ENCODE measurements at places on chromosomes 11 and 22. TPM values are rescaled to one million over a fixed set of nuclear protein-coding genes. Genes with fewer than 3 reads are reported as not detected.

Gene PPP2R1B
- total RNA-seq, result 64.2 TPM

DNA sequence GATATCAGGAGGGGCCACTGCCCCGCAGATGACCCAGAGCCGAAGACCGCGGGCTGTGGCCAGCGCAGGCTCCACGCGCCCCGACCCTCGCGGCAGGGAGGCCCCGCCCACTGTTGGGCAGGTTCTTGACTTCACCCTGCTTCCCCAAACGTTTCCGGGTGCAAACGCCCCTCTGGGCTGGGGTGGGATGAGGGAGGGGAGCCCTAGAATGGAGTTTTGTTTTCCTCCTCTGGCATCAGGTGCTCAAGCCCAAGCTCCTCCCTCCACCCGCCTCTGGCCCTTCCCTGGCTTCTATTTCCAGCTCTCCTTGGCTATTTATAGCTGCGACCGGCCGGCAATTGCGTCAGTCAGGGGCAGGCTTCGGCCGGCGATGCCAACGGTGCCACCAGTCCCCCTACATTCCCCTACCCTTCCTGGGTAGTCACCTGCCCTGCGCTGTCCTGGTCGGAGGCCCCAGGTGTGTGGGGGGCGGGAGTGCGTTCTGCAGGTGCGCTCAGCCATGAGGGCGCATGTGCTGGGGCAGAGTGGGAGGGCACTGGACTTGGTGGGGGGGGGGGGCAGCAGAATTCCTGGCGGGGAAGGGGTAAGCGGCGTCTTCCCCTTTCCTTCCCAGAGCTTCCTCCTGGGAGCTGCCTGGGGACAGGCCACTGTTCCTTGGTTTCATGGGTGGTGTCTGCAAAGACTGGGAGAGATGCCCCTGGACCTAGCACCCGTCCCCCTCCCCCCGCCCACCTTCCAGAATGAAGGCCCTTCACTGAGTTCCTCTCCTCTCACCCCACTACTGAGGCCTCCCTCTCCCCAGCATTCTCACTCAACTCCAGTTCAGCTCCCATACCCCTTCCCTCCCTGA, 23.6 kb downstream of the DUSP8 start:
- no peak for DNase-seq

DNA sequence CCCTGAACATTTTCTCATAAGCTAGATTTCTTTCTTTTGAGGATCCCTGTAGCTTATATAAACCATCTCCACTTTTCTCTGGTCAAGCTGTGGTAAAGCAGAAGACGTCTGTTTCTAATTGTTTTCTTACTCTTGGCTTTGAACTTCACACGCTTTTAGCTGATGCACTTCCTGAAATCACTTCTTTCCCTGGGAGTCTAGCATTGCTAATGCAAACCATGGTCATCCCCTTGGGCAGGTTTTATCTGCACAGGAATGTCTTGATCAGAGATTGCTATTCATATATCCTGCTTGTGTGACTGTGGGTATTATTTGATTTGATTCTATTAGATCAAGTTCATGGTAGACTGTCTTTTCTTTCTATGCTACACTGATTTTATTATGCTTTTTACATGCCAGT, 199.2 kb upstream of the POU2AF2 start:
- DNase-seq, result no peak

DNA sequence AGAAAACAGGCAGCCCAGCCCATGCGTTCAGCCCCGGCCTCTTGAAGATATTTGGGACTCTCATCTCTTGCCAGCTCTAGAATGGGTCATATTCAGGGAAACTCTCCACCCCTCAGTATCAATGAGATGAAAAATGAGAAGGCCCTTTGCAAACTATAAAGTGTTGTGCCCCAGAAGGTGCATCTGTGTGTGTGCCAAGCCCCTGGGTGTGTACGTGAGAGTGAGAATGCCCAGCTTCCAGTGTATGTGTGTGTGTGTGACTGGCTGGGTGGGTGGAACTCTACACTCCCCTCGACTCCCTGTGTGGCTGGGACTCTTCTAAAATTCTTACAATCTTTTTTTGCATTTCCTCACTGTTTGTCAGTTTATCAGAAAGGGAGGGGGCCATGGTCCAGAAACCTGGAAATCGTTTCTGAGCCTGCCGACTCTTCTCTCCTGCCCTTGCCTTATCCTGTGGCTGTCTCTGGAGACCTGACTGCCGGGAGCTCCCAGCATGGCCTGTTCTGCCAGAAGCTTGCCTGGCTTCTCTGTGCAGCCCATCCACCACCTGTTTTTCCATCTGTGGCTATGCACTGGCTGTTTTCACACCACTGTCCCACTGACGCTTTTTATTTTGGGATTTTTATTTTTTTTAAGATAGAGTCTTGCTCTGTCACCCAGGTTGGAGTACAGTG, 1.2 kb downstream of the P2RY6 start:
- DNase-seq, result no peak

Gene SPTBN2
- 0.99 TPM for total RNA-seq

DNA sequence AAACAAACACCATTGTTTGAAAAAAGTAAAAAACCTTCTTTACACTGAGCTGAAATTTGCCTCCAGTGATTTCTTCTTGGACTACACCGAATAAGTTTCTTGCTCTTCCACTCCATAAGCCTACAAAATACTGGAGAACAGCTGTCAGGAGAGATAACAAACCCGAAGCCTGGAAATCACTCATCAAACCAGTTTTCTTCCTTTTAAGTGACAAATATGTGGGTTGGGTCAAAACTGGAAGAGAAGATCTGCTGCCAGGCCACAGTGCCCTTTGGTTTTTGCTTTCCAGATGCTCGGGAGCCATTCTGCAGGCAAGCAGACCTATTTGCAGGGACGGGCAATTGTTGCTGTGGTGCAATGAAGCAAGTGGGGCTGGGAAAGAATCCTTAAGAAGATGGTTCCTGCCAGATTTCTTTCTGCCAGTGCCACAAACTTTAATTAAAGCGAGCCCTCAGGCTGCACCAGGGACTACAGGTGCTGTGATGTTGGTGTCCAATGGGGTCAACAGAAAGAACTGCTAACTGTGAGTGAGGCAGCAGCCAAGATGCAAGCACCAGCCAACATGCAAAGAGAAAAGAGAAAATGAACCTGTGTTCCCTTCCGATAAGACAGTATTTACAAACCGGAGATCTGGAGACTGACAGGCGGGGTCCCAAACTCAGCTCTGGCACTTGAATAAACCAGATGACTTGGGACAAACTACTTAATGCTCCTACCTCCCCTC, 44.8 kb upstream of the SMCO4 start:
- no peak for DNase-seq

DNA sequence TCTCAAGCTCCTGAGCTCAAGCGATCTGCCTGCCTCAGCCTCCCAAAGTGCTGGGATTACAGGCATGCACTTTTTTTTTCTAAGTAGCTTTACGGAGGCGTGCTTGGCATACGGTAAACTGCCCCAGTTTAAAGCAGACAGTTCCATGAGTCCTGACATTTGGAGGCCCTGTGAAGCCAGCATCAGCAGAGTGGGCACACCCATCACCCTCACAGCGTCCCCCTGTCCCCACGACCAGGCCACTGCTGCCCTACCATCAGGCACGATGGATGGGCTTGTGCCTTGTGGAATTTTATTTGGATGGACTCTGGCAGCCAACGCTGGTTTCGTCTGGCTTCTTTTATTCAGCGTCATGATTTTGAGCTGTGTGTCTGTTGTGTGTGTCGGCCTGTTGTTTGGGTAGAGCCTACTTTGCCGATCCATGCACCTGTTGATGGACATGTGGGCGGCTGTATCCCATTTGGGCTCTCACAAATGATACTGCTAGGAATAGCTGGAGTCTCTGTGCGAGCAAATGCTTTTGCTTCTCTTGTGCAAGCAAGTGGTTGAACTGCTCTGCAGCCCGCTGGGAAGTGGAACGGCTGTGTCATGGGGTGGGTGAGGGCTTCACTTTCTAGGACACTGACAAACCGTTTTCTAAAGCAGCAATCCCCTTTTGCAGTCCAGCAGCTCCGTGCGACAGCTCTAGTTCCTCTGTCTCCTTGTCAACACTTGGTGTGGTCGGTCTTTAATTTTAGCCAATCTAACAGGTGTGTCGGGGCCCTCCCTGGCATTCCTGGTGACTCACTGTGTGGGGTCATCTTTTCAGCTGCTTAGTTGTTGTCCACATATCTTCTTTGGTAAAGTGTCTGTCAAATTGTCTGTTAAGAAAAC, 23.8 kb downstream of the KCNQ1 start:
- no peak for DNase-seq

DNA sequence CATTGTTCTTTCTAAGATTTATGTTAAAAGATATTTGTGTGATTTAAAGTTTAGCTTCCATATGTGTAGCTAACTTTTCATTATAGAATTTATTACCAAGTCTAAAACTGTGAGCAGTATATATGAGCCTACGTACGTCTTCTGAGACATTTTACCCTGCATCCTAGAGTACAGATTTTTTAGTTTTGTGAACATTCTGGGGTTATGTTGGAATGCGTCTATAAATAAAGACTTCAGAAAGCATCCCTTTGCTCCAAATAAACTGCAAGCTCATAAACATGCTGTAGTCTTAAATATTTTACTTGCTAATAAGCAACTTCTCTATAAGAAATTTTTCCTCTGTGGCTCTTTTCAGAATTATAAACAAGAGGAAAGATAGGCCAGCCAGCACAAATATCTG, 236.5 kb downstream of the DDX10 start:
- no peak for DNase-seq

Gene VPREB3
- not detected for total RNA-seq

Gene SLC22A8
- total RNA-seq, result not detected
